ENCODE measurements at places on chromosomes 2 and 18.

GRCh38 chr2:207144173-207144785 lies 21.5 kb downstream of the KLF7 start:
- DNase-seq = no peak

GRCh38 chr2:238525990-238526389 lies 99.3 kb downstream of the ASB1 start:
- DNase-seq = no peak

DNA sequence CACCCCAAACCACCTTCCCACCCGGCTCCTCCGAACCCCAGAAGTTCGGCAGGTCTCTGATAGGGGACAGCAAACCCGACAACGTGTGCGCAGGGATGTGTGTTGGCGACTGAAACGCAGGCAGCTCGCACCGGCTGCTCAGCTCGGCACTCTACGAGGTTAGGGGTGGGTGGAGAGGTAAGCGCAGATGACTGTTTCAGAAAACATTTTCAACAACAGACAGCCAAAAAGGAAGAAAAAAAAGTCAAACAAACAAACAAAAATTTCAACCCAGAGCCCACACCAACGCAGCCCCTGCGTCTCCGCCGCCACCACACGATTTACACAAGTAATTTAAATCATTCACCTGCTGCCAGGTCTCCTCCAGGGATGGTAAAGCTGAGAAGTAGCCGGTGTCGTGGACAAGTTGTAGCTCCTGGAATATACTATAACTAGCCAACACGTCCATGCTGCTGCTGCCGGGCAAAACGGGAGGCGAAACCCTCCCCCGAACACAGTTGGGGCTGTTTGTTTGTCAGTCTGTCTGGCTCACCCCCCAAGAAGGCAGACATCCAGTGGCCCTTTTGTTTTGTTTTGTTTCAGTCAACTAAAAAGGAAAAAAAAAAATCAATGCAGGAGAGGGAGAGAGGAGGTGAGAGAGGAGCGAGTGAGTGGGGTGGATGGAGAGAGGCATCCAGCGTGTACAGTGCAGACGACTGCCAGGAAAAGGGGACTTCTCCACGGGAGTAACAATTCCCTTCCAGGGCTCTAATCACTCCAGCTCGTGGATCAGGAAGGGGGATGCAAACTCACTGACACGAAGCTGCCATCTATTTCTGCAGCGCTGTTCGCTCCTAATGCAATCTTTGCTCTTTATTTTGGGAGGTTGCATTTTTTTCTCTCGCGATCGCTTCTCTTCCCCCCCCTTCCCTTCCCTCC lies at the start of gene KLF7:
TSS of gene KLF7 (minus strand) at position 828 of the 918 bp plus-strand sequence. CDS start at position 448, 380 bp downstream.
- DNase-seq = no peak

- DNase-seq = no peak
These were observed 32.2 kb downstream of the ZC3H15 start for GRCh38 chr2:186518291-186518690.

GRCh38 chr2:195666113-195666712 lies 9.2 kb downstream of the SLC39A10 start:
- DNase-seq = no peak

DNA sequence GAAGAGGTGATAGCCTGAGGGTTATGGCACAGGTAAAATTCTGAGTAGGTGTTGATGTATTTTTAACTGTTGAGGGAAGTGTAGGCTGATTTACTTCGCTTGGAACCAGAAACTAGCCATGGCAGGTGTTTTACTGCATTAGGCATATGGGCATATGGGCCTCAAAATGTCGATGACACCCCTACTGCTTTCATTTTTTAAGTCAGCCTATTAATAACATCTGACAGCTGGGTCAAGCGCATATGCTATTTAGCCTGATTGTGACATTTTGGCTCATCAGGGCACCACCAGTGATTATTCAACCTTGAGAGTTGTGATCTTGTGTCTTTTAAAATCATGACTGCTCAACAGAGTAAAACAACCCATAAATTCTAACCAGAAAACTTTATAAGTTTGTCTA lies 1396.9 kb upstream of the NXPH2 start:
- no peak for DNase-seq

Data from K562 (cell line).